Immature natural killer cell (primary cell): ENCODE measurements at places on chromosomes 12 and 14.
A peak's percentile ranks its signal among the peaks of the same experiment; 100 is the strongest.

DNA sequence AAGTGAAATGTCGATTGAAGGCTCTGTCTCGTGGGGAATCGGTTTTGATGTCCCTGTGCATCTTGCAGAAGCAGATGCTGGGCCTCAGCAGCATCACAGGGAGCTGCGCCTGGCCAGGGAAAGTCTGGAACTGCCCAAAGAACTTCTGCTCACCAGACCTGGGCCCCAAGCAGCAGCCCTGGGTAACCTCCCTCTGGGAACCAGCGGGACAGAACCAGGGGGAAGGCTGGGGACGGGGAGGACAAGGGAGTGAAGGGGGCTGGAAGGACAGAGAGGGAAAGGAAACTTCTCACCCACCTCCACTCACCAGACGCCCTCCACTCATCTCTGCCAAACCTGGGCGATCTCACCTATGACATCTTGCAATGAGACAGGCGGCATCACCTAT is 26.8 kb upstream of the C14orf180 start:
- no peak for DNase-seq
- no peak overlapping the region for H3K4me3 ChIP-seq
- H3K27me3 ChIP-seq, result peaks cover 4% of the 10 kb centered on the region
- H3K27ac ChIP-seq, result no peak overlapping the region
- H3K4me1 ChIP-seq, result no peaks in the 10 kb centered on the region
- no peaks in the 10 kb centered on the region for H3K36me3 ChIP-seq

GRCh38 chr14:87066221-87066817 is 926.7 kb downstream of the GALC start:
- no peak overlapping the region for H3K4me3 ChIP-seq
- peaks cover 1% of the 10 kb centered on the region for H3K27me3 ChIP-seq
- no peak overlapping the region for H3K27ac ChIP-seq
- no peaks in the 10 kb centered on the region for H3K4me1 ChIP-seq

- H3K4me3 ChIP-seq, result no peak overlapping the region
- H3K27ac ChIP-seq, result no peak overlapping the region
- no peaks in the 10 kb centered on the region for H3K27me3 ChIP-seq
- no peaks in the 10 kb centered on the region for H3K4me1 ChIP-seq
- H3K36me3 ChIP-seq, result peaks cover 5% of the 10 kb centered on the region
- DNase-seq, result no peak
Measured at GRCh38 chr14:63659726-63660125, 18.1 kb upstream of the WDR89 start.

DNA sequence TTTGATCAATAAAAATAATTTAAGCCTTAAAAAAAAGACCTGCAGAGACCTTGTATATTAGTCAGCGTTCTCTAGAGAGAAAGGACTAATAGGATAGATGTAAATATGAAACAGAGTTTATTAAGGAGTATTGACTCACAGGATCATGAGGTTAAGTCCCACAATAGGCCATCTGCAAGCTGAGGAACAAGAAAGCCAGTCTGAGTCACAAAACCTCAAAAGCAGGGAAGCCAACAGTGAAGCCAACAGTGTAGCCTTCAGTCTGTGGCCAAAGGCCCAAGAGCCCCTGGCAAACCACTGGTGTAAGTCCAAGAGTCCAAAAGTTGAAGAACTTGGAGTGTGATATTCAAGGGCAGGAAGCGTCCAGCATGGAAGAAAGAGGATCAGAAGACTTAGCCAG is 66.3 kb downstream of the TBX5 start:
- H3K27ac ChIP-seq, result no peak overlapping the region
- no peak for DNase-seq
- H3K4me3 ChIP-seq, result no peak overlapping the region
- no peaks in the 10 kb centered on the region for H3K36me3 ChIP-seq
- H3K27me3 ChIP-seq, result peaks cover 2% of the 10 kb centered on the region

DNA sequence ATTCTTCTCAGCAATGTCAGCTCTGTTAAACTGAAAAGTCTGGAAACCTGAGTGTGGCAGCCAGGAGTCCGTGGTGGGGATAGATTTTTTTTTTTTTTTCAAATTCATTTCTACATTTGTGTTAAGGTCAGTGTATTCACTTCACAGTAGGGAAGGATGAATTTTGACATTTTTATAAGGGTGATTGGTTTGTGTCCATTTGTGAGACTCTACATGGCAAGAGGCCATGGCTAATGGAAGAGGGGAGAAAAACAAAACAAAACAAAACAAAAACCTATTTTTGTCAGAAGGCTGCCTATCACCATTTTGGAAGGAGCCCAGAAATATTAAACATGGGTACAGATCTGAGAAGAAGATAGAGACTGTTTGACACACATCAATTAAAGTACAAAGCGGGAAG is 176.1 kb downstream of the RMST start:
- H3K36me3 ChIP-seq, result no peaks in the 10 kb centered on the region
- H3K4me1 ChIP-seq, result no peaks in the 10 kb centered on the region
- no peak overlapping the region for H3K4me3 ChIP-seq
- H3K27ac ChIP-seq, result no peak overlapping the region
- no peaks in the 10 kb centered on the region for H3K27me3 ChIP-seq

- peak overlapping the region; percentile 93 for H3K27ac ChIP-seq
- no peaks in the 10 kb centered on the region for H3K36me3 ChIP-seq
- peaks cover 62% of the 10 kb centered on the region for H3K4me1 ChIP-seq
- peak overlapping the region; percentile 94 for H3K4me3 ChIP-seq
Measured at GRCh38 chr14:55028066-55028465, 1.0 kb downstream of the SOCS4 start.

- no peaks in the 10 kb centered on the region for H3K36me3 ChIP-seq
- no peaks in the 10 kb centered on the region for H3K4me1 ChIP-seq
- H3K4me3 ChIP-seq, result no peak overlapping the region
- H3K27me3 ChIP-seq, result peaks cover 2% of the 10 kb centered on the region
- H3K27ac ChIP-seq, result no peak overlapping the region
Measured at GRCh38 chr12:76636121-76636692, 76.6 kb upstream of the OSBPL8 start.

DNA sequence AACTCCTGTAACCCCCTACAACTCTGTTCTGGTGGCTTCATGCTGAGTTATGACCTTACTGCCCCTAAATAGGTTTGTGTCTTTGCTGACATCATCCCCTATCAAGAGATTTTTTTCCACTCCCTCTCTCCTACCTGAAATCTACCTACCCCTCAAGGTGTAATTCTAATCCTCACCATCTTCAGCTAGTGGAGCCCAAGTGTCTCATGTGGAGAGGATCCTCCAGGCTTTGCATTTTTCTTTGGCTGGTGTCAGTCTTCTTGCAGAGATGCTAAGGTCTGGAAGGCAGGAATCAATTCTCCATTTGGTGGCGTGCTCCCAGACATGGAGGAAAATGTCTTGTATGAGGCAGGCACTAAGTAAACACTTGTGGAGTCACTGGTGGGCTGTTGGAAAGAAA is 74.8 kb upstream of the PRMT8 start:
- DNase-seq, result no peak
- H3K27me3 ChIP-seq, result peaks cover 8% of the 10 kb centered on the region
- no peak overlapping the region for H3K27ac ChIP-seq
- H3K36me3 ChIP-seq, result no peaks in the 10 kb centered on the region

DNA sequence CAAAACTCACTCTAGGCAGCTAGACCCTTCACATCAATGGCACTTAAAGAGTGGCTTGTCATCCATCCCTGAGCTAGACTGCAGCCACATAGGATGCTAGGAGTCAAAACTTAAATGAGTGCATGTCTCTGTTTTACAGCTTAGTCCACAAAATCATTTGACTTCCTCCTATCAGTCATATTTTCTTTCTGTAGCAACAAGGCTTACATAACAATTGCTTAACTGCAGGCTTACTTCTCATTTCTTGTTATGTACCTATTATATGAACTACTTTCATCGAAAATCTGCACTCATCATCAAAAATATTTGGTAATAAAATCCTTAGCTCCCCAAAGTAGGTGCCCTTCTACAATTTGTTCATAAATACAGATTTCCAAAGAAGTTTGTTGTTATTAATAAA is 30.1 kb downstream of the CLEC1A start:
- H3K4me1 ChIP-seq, result no peaks in the 10 kb centered on the region
- H3K4me3 ChIP-seq, result no peak overlapping the region
- no peaks in the 10 kb centered on the region for H3K36me3 ChIP-seq
- no peak overlapping the region for H3K27ac ChIP-seq
- peaks cover 6% of the 10 kb centered on the region for H3K27me3 ChIP-seq

- peaks cover 6% of the 10 kb centered on the region for H3K36me3 ChIP-seq
- no peak for DNase-seq
- H3K27ac ChIP-seq, result no peak overlapping the region
- H3K4me1 ChIP-seq, result peaks cover 16% of the 10 kb centered on the region
Measured at GRCh38 chr14:94771158-94771905, 1.4 kb upstream of the GSC start.

DNA sequence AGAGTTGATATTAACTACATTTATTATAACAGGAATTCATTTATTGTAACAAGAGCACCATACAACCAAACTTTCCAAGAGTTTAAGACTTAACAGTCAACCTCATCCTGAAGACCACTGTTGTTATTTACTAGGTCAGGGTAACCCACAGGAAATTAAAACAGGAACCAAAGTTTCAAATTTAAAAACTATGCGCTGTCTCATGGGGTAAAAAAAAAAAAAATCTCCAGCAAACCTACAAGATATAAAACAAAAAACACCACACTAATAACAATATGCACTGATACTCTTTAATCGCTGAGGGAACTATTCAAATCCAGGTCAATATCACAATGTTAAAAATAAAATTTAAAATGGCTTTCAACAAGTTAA is 44.5 kb downstream of the FOXN3 start:
- H3K4me1 ChIP-seq, result peaks cover 89% of the 10 kb centered on the region
- H3K27me3 ChIP-seq, result no peaks in the 10 kb centered on the region
- DNase-seq, result no peak
- H3K4me3 ChIP-seq, result peak overlapping the region; percentile 71

GRCh38 chr14:102218688-102219087 is 79.0 kb downstream of the WDR20 start:
- peaks cover 17% of the 10 kb centered on the region for H3K4me1 ChIP-seq
- no peak overlapping the region for H3K4me3 ChIP-seq
- no peaks in the 10 kb centered on the region for H3K36me3 ChIP-seq
- H3K27me3 ChIP-seq, result no peaks in the 10 kb centered on the region
- no peak overlapping the region for H3K27ac ChIP-seq
- no peak for DNase-seq

GRCh38 chr14:68335312-68335711 is 457.6 kb downstream of the ZFP36L1 start:
- H3K27me3 ChIP-seq, result no peaks in the 10 kb centered on the region
- peaks cover 26% of the 10 kb centered on the region for H3K4me1 ChIP-seq
- DNase-seq, result no peak
- no peaks in the 10 kb centered on the region for H3K36me3 ChIP-seq

DNA sequence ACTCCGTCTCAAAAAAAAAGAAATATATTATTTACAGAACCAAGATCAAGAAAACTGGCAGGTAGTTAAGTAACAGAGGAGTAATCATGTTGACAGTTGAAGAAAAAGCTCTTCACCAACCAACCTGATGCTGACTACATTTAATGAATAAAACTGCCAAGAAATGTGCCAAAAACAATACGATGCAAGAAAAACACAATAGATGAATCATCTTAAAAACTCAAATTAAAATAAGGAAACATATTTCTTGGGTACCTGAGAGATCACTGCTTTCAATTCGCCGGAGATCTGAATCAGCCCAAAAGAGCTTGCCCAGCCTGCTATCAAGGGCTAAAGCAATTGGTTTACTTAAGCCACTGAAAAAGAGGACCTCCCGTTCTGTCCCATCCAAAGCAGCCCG is 76.4 kb downstream of the BCL2L14 start:
- DNase-seq, result no peak
- no peaks in the 10 kb centered on the region for H3K4me1 ChIP-seq
- H3K27me3 ChIP-seq, result peaks cover 7% of the 10 kb centered on the region
- no peaks in the 10 kb centered on the region for H3K36me3 ChIP-seq

DNA sequence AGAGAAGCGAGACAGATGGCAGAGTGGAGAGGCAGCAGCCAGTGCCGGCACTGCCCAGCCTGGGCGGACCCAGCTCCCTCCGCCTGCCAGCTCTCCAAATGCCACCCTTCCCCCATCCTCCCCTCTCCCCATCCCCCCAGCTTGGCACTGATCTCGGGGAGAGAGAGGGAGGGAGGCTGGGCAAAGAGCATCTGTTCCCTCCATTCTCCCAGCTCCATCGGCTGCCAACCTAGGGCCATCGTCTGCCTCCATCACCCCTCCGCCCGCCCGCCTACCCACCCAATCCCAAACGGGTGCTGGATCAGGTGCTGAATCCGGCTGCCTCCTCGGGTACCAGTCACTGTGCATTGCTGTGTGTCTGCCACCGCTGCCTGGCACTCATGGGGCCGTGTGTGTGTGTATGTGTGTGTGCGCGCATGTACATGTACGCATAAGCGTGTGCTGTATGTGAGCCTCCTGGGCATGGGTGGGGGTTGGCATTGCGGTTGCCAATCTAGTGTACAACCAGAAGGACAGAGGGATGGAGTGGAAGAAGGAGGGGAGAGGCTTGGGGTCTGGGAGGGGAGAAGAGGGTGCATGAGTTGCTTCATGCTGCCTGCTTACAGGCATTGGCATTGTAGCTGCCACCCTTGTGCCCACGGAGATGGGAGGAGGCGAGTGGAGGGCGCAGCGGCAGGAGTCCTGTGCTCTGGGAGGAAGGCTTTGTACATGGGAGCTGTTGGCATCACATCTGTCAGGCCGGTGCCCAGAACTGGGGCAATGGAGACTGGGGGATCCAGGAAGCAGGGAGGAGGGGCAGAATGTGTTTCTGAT is 38.4 kb downstream of the ZFHX2 start:
- H3K4me1 ChIP-seq, result peaks cover 2% of the 10 kb centered on the region
- peaks cover 3% of the 10 kb centered on the region for H3K36me3 ChIP-seq
- no peak overlapping the region for H3K27ac ChIP-seq
- no peak for DNase-seq
- H3K27me3 ChIP-seq, result peaks cover 2% of the 10 kb centered on the region

- H3K27ac ChIP-seq, result no peak overlapping the region
- H3K4me1 ChIP-seq, result peaks cover 2% of the 10 kb centered on the region
- no peak overlapping the region for H3K4me3 ChIP-seq
- H3K27me3 ChIP-seq, result peaks cover 18% of the 10 kb centered on the region
- no peaks in the 10 kb centered on the region for H3K36me3 ChIP-seq
Measured at GRCh38 chr12:3995306-3995705, 122.1 kb upstream of the PARP11 start.

- peaks cover 2% of the 10 kb centered on the region for H3K27me3 ChIP-seq
- DNase-seq, result no peak
- peaks cover 12% of the 10 kb centered on the region for H3K4me1 ChIP-seq
- H3K36me3 ChIP-seq, result no peaks in the 10 kb centered on the region
- no peak overlapping the region for H3K4me3 ChIP-seq
Measured at GRCh38 chr14:72742118-72742837, 151.6 kb downstream of the DPF3 start.
